ENCODE measurements at places on chromosomes 16 and 17.

DNA sequence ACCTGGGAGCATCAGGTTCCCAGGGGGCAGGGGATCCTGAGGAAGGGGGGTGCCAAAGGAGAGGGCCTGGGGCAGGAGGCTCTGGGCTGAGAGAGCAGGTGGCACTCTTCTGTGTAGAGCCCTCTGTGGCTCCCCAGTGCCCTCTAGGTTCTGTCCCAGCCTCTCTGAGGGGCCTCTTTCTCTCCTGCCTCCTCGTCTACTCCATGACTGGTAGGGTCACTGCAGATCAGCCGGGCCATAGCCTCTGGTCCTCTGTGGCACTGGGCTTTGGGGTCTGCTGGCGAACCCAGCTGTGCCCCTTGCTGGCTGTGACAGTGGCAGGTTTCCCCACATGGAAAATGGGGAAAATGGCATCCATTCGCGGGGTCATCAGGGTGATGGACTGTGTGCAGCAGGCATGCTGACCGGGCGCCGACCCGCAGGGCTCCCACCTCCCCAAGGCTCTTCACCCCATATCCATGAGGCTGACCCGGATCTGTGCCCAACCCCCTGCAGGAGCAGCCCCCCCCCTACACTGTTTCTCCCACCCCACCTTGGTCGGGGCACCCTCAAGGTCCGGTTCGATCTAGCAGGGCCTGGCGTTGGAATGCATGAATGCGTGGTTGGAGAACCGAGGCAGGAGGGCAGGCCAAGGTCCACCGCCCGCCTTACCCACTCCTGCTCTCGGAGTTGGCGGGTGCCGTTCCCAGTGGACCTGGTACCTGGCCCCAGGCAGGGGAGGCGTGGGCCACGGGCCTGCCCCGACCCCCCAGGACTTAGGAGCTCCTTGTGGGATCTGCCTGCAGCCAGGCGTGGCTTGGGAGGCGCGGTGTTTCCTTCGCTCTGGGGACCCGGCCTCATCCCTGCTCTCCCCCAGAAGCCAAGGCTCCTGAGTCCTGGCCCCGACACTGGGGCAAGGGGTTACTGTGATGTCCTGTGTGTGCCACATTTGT lies 6.5 kb downstream of the GLIS2 start:
- no peak for DNase-seq
- no peaks in the 10 kb centered on the region for H3K4me1 ChIP-seq
- peaks cover 5% of the 10 kb centered on the region for H3K27me3 ChIP-seq
- no peak overlapping the region for H3K27ac ChIP-seq

- H3K4me3 ChIP-seq = no peak overlapping the region
- H3K36me3 ChIP-seq = no peaks in the 10 kb centered on the region
- no peaks in the 10 kb centered on the region for H3K4me1 ChIP-seq
- no peak overlapping the region for H3K27ac ChIP-seq
These were observed 585.4 kb downstream of the WWOX start for GRCh38 chr16:78684655-78685375.

GRCh38 chr17:65054602-65055001 lies 1.9 kb downstream of the GNA13 start:
- DNase-seq = no peak
- peaks cover 44% of the 10 kb centered on the region for H3K4me1 ChIP-seq
- peaks cover 19% of the 10 kb centered on the region for H3K27me3 ChIP-seq
- H3K27ac ChIP-seq = peak overlapping the region; percentile 90

- no peak overlapping the region for H3K4me3 ChIP-seq
- H3K36me3 ChIP-seq = no peaks in the 10 kb centered on the region
- no peak overlapping the region for H3K27ac ChIP-seq
- H3K4me1 ChIP-seq = no peaks in the 10 kb centered on the region
These were observed 186.3 kb downstream of the CPPED1 start for GRCh38 chr16:12617401-12617819.

Measured in endothelial cell (in vitro differentiated cells).